ENCODE measurements at places on chromosomes 13 and 19. TPM values are rescaled to one million over a fixed set of nuclear protein-coding genes. Genes with fewer than 3 reads are reported as not detected.

- DNase-seq = no peak
Observed at GRCh38 chr19:17684256-17684655, 3.9 kb downstream of the UNC13A start.

INSR gene
- 24.2 TPM for total RNA-seq

KRTDAP gene
- not detected for total RNA-seq

- DNase-seq = no peak
Observed at GRCh38 chr13:75365724-75366173, 116.2 kb downstream of the TBC1D4 start.

KASH5 gene
- total RNA-seq = not detected

GRCh38 chr19:41297628-41298347, 12.2 kb upstream of the CCDC97 start:
- DNase-seq = no peak

DNA sequence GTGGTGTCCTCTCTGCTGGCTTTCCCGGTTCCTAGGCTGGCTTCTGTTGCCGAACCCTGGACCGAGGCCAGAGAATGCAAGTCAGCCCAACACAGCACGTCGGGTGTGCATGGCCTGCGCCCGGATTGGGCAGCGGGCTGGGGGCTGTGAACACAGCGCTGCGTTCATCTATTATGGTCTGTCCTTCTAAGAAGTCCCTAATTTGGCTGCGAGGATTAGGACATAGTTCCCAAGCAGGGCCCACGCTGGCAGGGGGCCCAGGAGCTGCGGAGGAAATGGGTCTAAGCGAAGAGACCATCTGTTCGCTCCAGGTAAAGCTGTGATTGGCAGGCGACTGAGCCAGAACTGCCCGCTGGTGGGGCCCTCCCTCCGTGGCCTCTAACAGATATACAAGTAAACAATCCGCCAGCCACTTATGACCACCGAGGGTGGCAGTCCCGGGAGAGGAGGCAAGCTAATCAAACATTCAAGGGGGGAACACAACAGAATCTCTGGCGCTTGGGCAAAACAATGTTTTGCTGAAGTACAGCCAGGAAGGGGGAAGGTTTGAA, 6.0 kb downstream of the SYCE2 start:
- peak; percentile 62 for DNase-seq

GRCh38 chr13:44920013-44920412, 69.3 kb downstream of the NUFIP1 start:
- no peak for DNase-seq

RXFP2 gene
- total RNA-seq = not detected

FFAR1 gene
- total RNA-seq = not detected

HNRNPA1L2 gene
- total RNA-seq = 7.7 TPM

CYP4F12 gene
- total RNA-seq = 30.8 TPM

DNA sequence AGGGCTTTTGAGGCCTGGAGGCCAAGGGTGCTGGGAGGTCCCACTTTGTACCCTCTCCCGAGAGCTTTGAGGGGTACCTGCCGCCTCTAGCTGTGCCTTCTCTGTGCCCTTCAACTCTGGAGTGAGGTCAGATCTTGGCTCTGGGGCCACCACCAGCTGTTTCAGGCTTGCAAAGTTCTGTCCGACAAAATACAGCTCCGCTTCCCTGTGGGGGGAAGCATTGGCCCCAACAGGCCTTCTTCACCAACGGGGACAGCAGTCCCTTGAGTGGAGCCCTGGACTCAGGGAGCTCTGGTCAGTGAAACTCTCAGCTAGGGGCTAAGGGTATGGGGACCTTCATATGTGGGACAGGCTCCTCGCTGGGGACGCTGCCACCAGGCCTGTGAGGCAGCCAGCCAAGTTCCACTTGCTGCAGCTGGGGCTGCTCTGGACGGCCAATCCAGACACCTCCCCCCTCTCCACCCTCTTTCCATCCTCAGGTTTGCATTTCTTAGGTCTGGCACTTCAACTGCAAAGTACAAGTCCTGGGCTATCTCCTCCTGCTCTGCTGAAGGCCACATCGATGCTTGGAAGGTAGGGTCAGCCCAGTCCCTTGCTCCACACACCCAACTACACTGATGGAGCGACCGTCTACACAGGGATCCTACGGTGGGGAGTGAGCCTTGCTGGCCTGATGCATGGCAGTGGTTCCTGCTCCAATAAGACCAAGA, 46.8 kb downstream of the C13orf46 start:
- no peak for DNase-seq

- no peak for DNase-seq
Observed at GRCh38 chr13:109922518-109922917, 136.1 kb upstream of the IRS2 start.

- DNase-seq = no peak
Observed at GRCh38 chr19:19039901-19040300, 6.5 kb downstream of the ARMC6 start.

CACNA1A gene
- total RNA-seq = not detected

DNA sequence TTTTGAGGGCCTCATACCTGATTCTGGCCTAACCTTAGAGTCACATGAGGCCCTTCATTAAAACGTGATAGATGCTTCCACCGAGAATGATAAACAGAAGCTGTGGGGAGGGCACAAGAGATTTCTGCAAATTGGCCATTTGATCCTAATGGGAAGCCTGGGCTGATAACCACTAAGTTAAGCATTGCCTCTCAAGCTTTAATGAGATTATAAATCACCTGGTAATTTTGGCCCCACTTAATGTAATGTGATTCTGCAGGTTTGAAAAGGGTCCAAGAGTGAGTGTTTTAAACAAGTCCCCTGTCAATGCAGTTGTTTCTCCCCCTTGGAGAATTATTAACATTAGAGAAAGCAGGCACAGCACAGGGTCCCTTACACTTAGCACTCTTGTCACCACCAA, 42.0 kb downstream of the ZNF486 start:
- no peak for DNase-seq

SCN1B gene
- 2.7 TPM for total RNA-seq

DNA sequence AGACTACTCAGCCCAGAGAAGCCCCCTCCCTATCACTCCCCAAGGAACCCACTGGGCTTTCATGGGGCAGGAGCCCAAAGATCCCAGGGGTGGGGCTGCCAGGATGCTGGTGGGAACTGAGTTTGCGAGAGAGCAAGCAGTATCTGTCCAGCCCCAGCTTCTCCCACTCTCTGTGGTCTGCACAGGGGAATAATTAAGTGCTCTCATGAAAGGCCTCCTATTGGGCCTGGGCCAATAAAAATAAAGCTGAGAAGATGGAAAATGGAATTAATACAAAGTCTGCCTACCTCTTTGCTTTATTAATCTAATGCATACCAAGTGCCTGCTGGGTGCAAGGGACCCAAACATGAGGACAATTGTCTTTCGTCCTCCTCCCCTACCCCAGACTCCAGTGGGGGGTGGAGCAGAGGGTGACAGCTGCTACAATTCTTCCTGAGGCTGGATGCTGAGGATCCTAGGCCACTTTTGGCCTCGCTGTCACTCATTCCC, 5.4 kb downstream of the DDX39A start:
- no peak for DNase-seq
